CD4-positive, alpha-beta T cell treated with Interleukin-1 beta for 1 hour (primary cell): ENCODE measurements at places on chromosomes 4 and X.

GRCh38 chr4:122797405-122798094 lies 29.1 kb upstream of the FGF2 start:
- DNase-seq = no peak

DNA sequence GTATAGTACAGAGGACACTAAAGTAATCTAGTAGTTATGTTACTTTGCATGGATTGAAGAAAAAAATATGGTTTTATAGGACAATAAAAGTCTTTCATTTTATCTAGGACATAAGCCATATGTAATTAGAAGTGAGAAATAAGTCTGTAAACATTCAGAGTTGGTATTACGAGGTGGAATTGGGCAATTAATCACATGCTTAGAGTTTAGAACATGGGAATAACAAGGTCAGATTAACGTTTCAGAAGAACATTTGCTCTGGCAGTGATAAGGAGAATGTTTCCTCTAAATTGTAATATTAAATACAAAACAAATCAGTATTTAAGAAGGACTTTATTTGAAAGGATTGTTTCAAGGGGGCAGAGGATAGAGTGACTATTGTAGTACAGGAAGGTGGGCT lies 15.6 kb upstream of the SULT1E1 start:
- DNase-seq = no peak

DNA sequence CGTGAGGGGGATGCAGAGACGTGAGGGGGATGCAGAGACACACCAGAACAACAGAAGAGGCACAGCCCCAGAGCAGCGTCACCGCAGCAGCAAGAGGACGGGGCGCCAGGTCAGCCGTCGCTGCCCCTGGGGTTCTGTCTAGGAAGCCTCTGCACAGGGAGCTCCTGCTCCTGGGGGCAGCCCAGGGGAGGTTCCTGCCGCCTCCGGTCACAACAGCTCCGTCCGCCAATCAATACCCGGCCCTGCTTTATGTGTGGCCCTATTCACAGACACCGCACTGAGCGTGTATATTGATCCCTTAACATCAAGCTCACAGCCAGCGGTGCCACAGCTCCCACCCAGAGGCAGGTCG lies 69.6 kb downstream of the FAM53A start:
- DNase-seq = no peak

- no peak for DNase-seq
Observed at GRCh38 chrX:113770071-113770470, 813.8 kb upstream of the HTR2C start.

DNA sequence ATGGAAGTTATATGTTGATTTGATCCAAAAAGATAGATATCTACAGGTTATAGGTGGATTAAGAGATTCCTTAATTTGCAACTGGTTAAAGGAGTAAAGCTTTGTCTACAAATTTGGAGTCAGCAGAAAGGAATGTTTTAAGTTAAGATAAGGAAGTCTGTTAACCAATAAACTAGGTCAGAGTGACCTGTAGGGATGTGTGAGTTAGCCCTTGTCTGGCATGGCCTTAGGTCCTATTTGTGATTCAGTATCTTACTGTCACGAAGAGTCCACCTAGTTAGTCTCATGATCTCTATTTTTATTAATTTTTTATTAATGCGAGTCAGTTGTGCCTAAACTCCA lies 230.8 kb downstream of the INPP4B start:
- DNase-seq = no peak

GRCh38 chrX:40402831-40403533 lies 177.8 kb upstream of the ATP6AP2 start:
- no peak for DNase-seq

DNA sequence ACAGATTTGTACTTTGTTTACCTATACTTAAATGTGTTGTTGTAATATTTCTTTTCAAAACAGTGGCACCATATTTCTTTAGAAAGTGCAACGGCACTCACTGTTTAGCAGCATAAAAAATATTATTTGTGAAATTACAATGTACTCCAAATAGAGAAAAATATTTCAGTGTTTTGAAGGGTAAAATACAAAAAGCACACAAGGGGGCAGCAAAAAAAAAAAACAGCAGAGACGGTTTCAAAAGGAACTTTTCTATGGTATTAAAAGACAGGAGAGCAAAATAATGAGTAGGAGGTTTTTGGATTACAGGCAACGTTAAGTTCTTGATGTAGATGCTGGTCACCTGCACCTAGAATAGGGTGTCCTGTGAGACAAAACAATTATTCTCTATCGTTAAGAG lies 2.0 kb downstream of the NUDT11 start:
- no peak for DNase-seq

- no peak for DNase-seq
Observed at GRCh38 chr4:183807420-183808096, 97.5 kb upstream of the STOX2 start.

- DNase-seq = no peak
Observed at GRCh38 chr4:16893141-16893651, 5.2 kb downstream of the LDB2 start.

DNA sequence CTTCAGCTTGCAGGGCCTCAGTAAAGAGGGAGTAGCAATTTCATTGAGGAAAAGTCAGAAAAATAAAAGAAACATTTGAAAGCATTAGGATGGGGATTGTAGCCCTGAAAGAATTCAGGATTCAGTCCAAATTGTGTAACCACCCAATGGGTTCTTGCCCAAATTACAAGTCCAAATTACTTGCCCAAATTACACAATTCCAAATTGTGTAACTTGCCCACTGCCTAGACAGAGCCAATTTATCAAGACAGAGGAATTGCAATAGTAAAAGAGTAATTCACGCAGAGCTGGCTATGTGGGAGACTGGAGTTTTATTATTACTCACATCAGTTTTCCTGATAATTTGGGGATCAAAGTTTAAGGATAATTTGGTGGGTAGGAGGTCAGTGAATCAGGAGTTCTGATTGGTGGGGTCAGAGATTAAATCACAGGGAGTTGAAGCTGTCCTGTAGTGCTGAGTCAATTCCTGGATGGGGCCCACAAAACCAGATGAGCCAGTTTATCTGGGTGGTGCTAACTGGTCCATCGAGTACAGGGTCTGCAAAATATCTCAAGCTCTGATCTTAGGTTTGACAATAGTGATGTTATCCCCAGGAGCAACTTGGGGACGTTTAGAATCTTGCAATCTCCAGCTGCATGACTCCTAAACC lies 18.1 kb upstream of the PAGE5 start:
- no peak for DNase-seq

DNA sequence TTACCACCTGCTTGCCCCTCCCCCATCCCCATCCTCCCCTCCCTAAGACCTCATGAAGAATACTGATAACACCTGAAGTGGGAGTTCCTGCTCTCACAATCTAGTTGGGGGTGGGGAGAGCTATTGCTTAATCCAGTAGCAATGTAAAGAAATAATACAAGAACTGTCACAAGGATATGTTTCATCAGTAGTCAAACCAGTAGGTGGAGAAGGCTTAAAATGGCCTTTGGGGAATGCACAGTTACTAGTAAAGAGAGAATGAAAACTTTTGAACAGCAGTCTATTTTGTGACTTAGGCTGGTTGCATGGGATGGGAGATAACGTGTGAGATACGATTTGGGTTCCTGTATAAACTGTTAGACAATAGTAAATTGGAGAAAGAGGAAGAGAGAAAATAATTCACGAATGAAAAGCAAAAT lies 6.0 kb downstream of the GALNT7 start:
- no peak for DNase-seq

- no peak for DNase-seq
Observed at GRCh38 chr4:172652369-172652768, 516.2 kb upstream of the GALNT7 start.

DNA sequence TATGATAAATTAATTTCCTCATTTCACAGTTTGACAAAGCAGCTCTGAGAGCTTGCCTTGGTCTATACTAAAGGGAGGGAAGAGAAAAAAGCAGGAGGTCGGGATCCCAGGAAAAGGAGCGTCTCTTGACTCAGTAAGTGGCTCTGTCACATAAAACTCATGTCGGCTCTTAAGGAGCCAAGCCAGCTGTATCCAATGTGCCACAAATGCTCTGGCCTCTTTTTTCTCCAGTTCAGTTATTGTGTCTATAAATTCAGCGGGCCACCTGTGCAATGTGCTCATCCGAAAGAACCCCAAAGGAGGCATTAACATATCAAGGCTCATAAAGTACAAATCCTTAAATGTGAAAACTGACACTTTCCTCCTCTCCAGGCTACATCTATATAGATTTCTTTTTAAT lies 337.7 kb upstream of the FAM241A start:
- DNase-seq = no peak

- no peak for DNase-seq
Observed at GRCh38 chr4:93855926-93856325, 27.4 kb downstream of the ATOH1 start.

DNA sequence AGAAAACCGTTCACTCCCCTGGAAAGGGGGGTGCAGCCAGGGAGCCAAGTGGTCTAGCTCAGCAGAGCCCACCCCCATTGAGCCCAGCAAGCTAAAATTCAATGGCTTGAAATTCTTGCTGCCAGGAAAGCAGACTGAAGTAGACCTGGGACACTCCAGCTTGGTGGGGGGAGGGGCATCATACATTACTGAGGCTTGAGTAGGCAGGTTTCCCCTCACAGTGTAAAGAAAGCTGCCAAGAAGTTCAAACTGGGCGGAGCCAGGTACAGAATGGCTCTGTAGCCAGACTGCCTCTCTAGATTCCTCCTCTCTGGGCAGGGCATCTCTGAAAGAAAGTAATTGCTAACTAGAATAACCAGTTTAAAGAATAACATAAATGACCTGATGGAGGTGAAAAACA lies 372.3 kb upstream of the F9 start:
- DNase-seq = no peak

GRCh38 chr4:26253968-26254367 lies 66.8 kb upstream of the RBPJ start:
- no peak for DNase-seq

DNA sequence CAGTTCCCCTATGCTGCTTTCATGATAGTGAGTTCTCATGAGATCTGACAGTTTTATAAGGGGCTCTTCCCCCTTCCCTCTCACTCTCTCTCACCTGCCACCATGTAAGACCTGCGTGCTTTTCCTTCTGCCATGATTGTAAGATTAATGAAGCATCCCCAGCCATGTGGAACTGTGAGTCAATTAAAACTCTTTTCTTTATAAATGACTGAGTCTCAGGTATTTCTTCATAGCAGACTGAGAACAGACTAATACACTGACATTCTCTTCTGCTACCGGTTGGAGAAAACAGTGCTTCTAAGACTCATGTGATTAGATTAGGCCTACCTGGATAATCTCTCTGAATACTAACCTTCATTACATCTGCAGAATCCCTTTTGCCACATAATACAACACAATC lies 45.4 kb upstream of the TRPC5OS start:
- DNase-seq = no peak

DNA sequence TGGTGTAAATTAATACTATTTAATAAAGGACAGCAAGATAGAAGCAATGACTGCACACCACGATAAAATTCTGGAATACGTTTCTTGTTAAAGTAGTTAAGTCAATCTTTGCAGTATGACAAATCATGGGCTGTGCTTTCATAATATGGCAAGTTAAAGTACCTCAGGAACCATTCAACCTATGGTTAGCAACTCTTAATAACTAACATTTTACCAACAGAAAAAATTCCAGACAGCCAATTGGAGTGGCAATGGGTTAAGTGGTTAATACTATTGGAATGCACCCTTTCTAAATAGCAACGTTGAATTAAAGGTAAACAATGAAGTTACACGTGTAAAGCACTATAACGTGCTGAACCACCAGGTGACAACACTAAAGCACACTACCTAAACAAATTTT lies 72.4 kb upstream of the ZCCHC13 start:
- no peak for DNase-seq

DNA sequence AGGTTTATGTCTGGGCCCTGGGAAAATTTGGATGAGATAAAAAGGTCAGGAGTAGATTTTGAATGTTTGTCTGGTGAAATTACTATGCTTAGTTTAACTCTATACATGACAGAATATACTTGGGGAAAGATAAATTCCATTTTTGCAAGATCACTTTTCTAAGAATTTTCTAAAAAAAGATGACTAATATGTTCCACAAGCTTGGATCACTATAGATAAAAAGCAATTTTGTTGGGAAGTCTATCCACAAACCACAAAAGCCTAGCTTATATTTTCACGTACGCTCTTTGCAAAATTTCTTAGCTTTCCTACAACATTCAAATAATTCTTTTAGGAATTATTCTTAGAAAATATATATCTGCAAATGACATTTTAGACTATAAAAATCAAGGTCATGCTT lies 20.6 kb upstream of the COQ2 start:
- DNase-seq = no peak

GRCh38 chr4:95219109-95219508 lies 329.7 kb downstream of the UNC5C start:
- no peak for DNase-seq

- no peak for DNase-seq
Observed at GRCh38 chr4:118173956-118174725, 139.9 kb downstream of the NDST3 start.

GRCh38 chrX:1649621-1650020 lies 34.8 kb downstream of the ASMT start:
- no peak for DNase-seq

DNA sequence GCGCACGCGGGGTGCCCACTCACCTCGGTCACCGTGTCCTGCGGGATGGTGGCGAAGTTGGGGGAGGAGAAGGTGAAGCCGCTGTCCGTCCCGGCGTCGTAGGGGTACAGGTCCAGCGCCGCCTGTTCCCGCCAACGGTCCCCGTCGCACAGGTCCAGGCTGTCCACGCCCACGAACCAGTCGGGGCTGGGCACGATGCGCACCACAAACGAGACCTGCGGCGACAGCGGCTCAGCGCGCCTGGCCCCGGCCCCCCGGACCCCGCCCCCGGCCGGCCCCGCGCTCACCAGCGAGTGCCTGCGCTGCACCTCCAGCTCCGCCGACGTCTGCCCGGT lies 1.4 kb downstream of the SPON2 start:
- no peak for DNase-seq

DNA sequence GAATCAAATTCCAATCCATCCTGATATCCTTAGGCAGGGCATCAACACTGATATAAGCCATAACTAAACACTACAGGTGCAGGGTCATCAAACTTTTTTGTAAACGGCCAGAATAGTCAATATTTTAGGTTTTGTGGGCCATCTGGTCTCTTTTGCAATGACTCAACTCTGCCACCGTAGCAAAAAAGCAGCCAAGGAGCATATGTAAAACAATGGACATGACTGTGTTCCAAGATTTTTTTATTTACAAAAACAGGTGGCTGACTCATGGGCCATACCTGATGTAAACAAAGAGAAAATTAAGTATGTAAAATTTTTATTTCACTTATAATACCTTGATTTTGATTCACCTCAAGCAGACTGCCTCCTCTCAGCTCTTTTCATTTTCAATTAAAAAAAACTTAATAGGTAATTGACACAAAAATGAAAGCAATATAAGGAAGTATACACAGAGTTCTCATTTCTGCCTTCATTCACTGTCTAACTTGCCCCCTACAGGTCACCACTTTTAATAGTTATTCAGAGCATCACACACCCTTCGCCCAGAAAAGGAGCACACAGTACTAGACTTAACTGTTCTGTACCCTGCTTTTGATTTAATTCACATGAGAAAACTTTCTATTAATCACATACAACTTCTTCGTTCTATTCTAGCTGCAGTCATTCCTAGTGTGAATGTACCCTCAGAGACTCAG lies 35.3 kb upstream of the GPM6B start:
- DNase-seq = no peak

GRCh38 chrX:49204709-49205108 lies 4.7 kb upstream of the SYP start:
- no peak for DNase-seq

GRCh38 chr4:15163284-15163645 lies 161.0 kb downstream of the CPEB2 start:
- DNase-seq = no peak

GRCh38 chr4:172892300-172892699 lies 276.3 kb upstream of the GALNT7 start:
- no peak for DNase-seq
